ENCODE measurements at places on chromosomes 5 and 9. TPM values are rescaled to one million over a fixed set of nuclear protein-coding genes. Genes with fewer than 3 reads are reported as not detected.

The CAMK4 gene
- 3.9 TPM for total RNA-seq

The LHFPL2 gene
- 15.3 TPM for total RNA-seq

The WDR31 gene
- total RNA-seq = 0.14 TPM

The DRD1 gene
- total RNA-seq = not detected

The LCN9 gene
- total RNA-seq = not detected

The SNCAIP gene
- 1.1 TPM for total RNA-seq

The HAUS6 gene
- 28.5 TPM for total RNA-seq

The BARHL1 gene
- not detected for total RNA-seq
